ENCODE measurements at places on chromosomes 16 and 17. TPM values are rescaled to one million over a fixed set of nuclear protein-coding genes. Genes with fewer than 3 reads are reported as not detected.

DNA sequence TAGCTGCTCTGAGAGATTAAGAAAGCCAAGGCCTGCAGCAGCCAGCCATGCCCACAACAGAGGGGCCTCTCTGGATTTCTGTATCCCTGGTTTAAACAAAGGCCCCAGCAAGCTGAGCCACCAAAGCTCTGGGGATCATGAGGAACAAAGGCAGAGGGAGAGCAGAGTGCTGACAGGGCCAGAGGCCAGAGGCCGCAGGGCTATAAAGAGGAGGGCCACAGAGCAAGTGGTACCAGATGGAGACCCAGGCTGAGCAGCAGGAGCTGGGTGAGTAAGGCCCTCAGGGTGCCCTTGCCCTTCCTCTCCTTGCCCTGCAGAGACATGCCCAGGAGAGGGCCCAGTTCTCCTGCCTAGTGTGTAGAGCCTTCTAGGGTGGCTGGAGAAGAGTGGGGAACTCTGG, at the start of gene CRYBA1:
Gene CRYBA1 (plus strand): TSS at position 232 of the 400 bp plus-strand sequence. CDS start 5 bp downstream, at position 237.
- peaks cover 4% of the 10 kb centered on the region for H3K4me1 ChIP-seq
- no peak within 1 kb of the TSS for H3K27ac ChIP-seq
- DNase-seq, result no peak

DNA sequence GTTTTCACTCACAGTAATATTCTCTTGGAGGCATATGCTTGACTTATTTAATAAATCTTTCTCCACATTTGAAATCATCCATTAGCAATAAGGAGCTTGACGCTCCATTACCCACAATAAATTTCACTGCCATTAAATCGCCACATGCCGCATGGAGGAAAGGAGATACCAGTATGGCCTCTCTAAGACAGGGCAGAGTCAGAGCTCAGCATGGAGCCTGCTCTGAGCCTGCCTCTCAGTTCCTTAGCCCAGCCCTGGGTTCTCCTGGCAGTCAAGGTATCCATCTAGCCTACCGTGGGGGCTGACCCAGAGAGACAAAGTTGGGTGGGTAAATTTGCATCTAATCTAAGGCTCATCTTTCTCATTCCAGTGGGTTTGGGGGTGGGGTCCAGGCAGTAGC, 80.3 kb upstream of the CES5A start:
- no peak for DNase-seq
- no peaks in the 10 kb centered on the region for H3K36me3 ChIP-seq
- no peaks in the 10 kb centered on the region for H3K4me1 ChIP-seq
- H3K4me3 ChIP-seq, result no peak overlapping the region
- 0 out of 2 replicates have a peak, but pooled peaks cover 2% of the 10 kb centered on the region for H3K27me3 ChIP-seq

- no peak overlapping the region for H3K27ac ChIP-seq
- peaks cover 36% of the 10 kb centered on the region for H3K36me3 ChIP-seq
- no peak for DNase-seq
- no peaks in the 10 kb centered on the region for H3K27me3 ChIP-seq
- no peak overlapping the region for H3K4me3 ChIP-seq
- H3K4me1 ChIP-seq, result peaks cover 37% of the 10 kb centered on the region
Observed at GRCh38 chr17:82034371-82035011, 3.0 kb downstream of the DCXR start.

DNA sequence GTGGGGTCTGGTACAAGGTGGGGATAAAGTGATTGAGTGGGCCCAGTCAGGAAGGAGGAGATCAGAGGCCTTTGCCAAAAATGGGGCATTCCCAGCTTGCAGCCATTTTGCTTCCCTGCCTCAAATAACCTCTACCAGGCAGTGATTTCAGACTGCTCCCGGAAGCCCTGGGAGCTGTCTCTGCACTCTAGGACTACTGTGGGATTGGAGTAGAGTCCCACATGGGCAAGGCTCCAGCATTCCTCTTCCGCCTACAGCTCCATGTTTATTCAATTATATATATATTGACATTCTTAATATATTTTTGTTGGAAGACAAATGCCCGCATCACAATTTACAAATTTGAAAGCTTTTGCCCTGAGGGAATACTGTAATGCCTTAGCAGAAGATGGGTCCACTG, 13.5 kb downstream of the SUPT6H start:
- H3K27ac ChIP-seq, result no peak overlapping the region
- DNase-seq, result no peak
- peaks cover 97% of the 10 kb centered on the region for H3K36me3 ChIP-seq
- no peaks in the 10 kb centered on the region for H3K27me3 ChIP-seq
- H3K4me3 ChIP-seq, result no peak overlapping the region

- no peaks in the 10 kb centered on the region for H3K4me1 ChIP-seq
- no peaks in the 10 kb centered on the region for H3K27me3 ChIP-seq
- no peak overlapping the region for H3K27ac ChIP-seq
- no peak overlapping the region for H3K4me3 ChIP-seq
Observed at GRCh38 chr17:5913032-5913531, 157.1 kb upstream of the WSCD1 start.

DNA sequence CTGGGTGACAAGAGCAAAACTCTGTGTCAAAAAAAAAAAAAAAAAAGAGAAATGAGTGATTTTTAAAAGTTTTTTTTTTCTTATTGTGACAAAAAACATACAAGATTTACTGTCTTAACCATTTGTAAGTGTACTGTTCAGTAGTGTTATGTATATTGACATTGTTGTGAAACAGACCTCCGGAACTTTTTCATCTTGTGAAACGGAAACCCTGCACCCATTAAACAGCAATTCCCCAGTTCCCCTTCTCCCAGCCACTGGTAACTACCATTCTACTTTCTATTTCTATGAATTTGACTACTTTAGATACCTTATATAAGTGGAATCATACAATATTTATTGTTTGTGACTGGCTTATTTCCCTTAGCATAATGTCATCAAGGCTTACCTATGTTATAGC, 18.7 kb downstream of the DUS2 start:
- H3K4me1 ChIP-seq, result no peaks in the 10 kb centered on the region
- no peak overlapping the region for H3K4me3 ChIP-seq
- no peak overlapping the region for H3K27ac ChIP-seq
- no peak for DNase-seq
- H3K27me3 ChIP-seq, result no peaks in the 10 kb centered on the region

- H3K4me3 ChIP-seq, result peak overlapping the region; percentile 74
- peak; percentile 88 for DNase-seq
- H3K27me3 ChIP-seq, result peaks cover 40% of the 10 kb centered on the region
- H3K4me1 ChIP-seq, result peaks cover 30% of the 10 kb centered on the region
- H3K36me3 ChIP-seq, result peaks cover 41% of the 10 kb centered on the region
Observed at GRCh38 chr16:67653128-67653788, 6.8 kb downstream of the ACD start.

DNA sequence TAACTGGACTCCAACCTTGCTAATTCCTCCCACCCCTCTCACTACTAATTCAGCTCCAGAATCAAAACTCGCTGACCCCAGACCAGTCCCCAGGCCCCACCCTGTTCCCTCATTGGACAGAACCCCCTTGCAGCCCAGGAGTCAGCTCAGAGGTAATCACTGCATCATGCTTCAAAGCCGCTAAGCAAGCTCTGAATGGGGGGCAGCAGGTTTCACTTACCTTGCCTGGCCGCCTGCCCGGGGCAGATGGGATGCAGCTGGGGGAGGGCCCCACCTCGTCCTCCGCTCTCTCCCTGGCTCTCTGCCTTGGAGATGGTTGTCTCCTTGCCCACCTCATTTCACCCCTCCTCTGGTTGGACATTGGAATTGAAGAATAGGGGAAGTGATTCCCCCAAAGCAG, 4.8 kb upstream of the NGFR start:
- H3K27ac ChIP-seq, result no peak overlapping the region
- H3K4me1 ChIP-seq, result peaks cover 2% of the 10 kb centered on the region
- no peak for DNase-seq

DNA sequence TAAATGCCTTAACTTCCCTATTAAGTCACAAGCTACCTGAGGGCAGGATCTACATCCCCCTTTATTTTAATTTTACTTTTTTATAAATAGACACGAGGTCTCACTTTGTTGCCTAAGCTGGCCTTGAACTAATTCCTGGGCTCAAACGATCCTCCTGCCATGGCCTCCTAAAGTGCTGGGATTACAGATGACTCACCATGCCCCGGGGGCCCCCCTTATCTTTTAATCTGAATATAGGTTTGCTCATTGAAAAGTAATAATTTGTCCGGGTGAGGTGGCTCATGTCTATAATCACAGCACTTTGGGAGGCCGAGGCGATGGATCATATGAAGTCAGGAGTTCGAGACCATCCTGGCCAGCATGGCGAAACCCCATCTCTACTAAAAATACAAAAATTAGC, 14.2 kb downstream of the ETV4 start:
- H3K4me1 ChIP-seq, result peaks cover 50% of the 10 kb centered on the region
- no peak overlapping the region for H3K4me3 ChIP-seq
- DNase-seq, result no peak

DNA sequence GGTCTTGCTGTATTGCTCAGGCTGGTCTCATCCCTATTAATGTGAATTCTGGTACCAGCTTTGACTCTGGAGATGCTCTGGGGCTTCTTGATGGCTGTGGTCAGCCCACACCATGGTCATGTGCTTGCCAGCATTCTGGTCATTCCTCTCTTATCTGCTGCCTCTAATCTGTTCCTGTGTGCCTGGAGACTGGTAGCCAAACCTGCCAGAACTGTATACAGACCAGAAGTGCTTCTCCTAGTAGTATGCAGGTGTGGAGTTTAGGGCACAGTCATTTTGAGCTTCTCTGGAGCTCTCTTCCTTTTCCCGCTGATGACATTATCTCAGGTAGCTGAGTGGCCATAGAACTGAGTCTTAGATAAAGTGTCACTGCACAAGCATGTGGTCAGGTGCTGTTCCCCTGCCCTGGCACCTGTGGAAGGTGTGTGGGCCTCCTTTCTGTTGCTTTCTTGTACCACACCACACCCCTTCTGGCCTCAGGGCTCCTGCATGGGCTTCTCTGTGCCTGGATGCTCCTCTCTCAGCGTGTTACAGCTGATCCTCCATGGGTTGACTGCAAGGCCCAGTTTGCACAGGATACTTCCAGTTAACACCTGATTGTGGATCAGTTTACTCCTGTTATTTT, 162.7 kb downstream of the SPECC1 start:
- H3K4me3 ChIP-seq, result no peak overlapping the region
- H3K36me3 ChIP-seq, result 0 out of 2 replicates have a peak, but pooled peaks cover 3% of the 10 kb centered on the region
- peak overlapping the region; percentile 85 for H3K27ac ChIP-seq
- no peaks in the 10 kb centered on the region for H3K27me3 ChIP-seq

DNA sequence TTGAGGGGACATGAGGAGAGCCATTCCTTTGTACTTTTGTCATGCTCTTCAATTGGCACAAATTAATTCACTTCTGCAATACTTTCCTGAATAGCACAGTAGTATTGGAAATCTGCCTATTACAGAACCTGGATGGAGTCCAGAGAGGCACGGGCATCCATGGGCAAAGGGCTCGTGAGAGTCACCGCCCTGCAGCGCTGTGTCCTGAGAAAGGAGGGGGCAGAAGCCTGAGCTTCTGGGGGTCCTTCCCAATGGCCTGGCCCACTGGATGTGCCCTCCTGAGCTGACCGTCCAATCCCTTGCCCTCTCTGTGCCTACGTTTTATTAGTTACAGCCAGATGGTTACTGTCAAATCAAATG, 3.5 kb downstream of the G6PC1 start:
- no peak overlapping the region for H3K27ac ChIP-seq
- peaks cover 9% of the 10 kb centered on the region for H3K27me3 ChIP-seq
- no peaks in the 10 kb centered on the region for H3K36me3 ChIP-seq
- no peak overlapping the region for H3K4me3 ChIP-seq
- no peaks in the 10 kb centered on the region for H3K4me1 ChIP-seq
- no peak for DNase-seq

- H3K27me3 ChIP-seq, result no peaks in the 10 kb centered on the region
- no peak overlapping the region for H3K4me3 ChIP-seq
- no peak for DNase-seq
- no peak overlapping the region for H3K27ac ChIP-seq
Observed at GRCh38 chr17:45346216-45347015, 29.6 kb upstream of the MAP3K14 start.

DNA sequence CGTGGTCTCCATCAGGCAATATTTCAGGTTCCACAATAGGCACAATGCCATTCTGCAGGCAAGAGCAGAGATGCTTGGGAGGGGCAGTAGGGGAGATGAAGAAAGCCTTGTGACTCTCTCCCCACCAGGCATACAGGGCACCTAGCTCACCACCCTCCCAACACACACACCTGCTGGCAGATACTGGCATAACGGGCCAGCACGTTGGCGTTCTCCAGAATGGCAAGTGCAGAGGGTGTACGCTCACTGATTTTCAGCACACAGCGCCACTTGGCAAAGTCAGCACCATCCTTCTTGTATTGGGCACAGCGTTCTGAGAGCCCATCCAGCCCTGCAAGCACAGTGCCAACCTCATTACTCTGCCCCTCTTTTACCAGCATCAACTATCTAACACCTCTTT, 2.2 kb downstream of the ALDOC start:
- H3K4me3 ChIP-seq, result no peak overlapping the region
- H3K36me3 ChIP-seq, result peaks cover 52% of the 10 kb centered on the region
- H3K4me1 ChIP-seq, result peaks cover 16% of the 10 kb centered on the region
- no peak overlapping the region for H3K27ac ChIP-seq
- DNase-seq, result no peak
- H3K27me3 ChIP-seq, result no peaks in the 10 kb centered on the region

- no peak overlapping the region for H3K4me3 ChIP-seq
- H3K4me1 ChIP-seq, result no peaks in the 10 kb centered on the region
Observed at GRCh38 chr16:75805946-75806345, 79.7 kb upstream of the CPHXL start.

DNA sequence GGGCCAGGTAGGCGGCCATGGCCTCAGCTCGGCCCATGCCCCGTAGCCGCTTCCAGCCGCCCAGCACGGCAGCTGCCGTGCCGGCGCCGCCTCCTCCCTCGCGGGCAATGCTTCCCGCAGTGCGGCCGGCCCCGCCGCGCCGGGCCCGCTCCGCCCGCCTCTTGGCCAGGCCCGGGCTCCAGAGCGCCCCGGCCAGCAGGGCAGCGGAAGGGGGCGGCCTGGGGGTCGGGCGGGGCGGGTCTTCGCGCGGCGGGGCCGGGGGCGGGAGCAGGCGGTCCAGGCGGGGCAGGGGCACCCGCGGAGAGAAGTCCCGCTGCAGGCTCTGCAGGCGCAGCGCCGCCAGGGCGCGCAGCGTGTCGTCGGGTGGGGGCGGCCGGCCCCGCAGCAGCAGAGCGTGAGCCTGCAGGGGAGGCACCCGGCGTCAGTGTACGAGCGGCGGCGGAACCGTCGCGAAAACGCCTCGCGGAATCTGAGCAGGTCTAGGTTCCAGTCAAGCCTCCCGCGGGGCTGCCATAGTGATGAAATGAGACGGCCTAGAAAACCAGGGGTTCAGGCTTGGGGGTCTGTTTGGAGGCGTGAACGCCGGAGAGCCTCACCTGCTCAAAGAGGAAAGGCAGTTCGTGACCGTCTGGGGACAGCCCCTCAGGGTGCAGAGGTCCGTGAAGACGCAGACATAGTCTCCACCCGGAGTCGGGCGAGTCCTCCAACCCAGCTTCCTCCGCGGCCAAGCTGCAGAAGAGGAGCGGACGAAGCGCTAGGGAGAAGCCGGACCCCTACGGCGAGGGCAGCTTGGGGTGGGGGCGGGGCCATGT, 6.6 kb downstream of the PLEKHH3 start:
- no peak overlapping the region for H3K4me3 ChIP-seq
- H3K27ac ChIP-seq, result no peak overlapping the region
- no peak for DNase-seq
- no peaks in the 10 kb centered on the region for H3K27me3 ChIP-seq

SMTNL2 gene
- total RNA-seq, result not detected

USH1G gene
- not detected for total RNA-seq

TAT gene
- not detected for total RNA-seq

SOX9 gene
- total RNA-seq, result 4.0 TPM

All from SJSA1 (cell line).